ENCODE measurements at places on chromosomes 12 and 14. TPM values are rescaled to one million over a fixed set of nuclear protein-coding genes. Genes with fewer than 3 reads are reported as not detected.

Gene AVPR1A
- not detected for total RNA-seq

GRCh38 chr12:99154216-99154982, 493.2 kb upstream of the GARIN6 start:
- no peak for DNase-seq
- H3K27ac ChIP-seq: no peak overlapping the region
- H3K4me3 ChIP-seq: no peak overlapping the region
- H3K36me3 ChIP-seq: no peaks in the 10 kb centered on the region
- H3K27me3 ChIP-seq: no peaks in the 10 kb centered on the region
- H3K4me1 ChIP-seq: peaks cover 25% of the 10 kb centered on the region

DNA sequence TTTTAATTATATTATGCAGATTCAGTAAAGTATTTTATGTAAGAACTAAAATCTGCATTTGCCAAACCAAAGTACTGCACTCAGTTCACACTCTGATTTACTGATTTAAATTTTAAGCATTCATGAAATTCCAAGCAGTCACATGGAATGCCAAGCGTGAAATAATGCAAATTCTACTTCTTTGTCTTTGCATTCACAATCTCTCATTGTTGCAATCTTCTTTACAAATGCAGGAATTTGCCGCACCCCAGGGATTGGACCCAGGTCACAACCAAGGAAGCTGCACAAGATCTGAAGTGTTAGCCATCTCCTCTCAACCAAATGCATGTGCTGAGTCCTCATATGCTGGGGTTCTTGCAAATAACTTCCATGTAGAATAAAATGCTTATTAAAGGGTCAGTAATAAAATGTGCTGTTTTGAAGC, 71.9 kb downstream of the TUNAR start:
- no peaks in the 10 kb centered on the region for H3K4me1 ChIP-seq
- H3K27me3 ChIP-seq: no peaks in the 10 kb centered on the region
- no peak overlapping the region for H3K27ac ChIP-seq

Gene OVCH1
- total RNA-seq: not detected

- H3K4me1 ChIP-seq: no peaks in the 10 kb centered on the region
- DNase-seq: no peak
- H3K27ac ChIP-seq: no peak overlapping the region
These were observed 60.6 kb upstream of the DIO3 start for GRCh38 chr14:101500681-101501080.

Gene RNASE4
- total RNA-seq: 0.54 TPM

DNA sequence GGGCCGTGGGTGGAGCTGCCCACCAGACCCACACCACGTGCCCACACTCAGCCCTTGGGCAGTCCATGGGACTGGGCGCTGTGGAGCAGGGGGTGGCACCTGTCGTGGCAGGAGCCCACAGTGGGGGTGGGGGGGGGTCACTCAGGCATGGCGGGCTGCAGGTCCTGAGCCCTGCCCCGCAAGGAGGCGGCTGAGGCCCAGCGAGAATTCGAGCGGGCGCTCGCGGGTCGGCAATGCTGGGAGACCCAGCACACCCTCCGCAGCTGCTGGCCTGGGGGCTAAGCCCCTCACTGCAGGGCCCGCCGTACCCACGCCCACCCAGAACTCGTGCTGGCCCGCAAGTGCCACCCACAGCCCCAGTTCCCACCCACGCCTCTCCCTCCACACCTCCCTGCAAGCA, 132.6 kb upstream of the GARIN2 start:
- no peaks in the 10 kb centered on the region for H3K36me3 ChIP-seq
- no peak overlapping the region for H3K27ac ChIP-seq
- DNase-seq: no peak
- no peaks in the 10 kb centered on the region for H3K4me1 ChIP-seq
- H3K4me3 ChIP-seq: no peak overlapping the region

DNA sequence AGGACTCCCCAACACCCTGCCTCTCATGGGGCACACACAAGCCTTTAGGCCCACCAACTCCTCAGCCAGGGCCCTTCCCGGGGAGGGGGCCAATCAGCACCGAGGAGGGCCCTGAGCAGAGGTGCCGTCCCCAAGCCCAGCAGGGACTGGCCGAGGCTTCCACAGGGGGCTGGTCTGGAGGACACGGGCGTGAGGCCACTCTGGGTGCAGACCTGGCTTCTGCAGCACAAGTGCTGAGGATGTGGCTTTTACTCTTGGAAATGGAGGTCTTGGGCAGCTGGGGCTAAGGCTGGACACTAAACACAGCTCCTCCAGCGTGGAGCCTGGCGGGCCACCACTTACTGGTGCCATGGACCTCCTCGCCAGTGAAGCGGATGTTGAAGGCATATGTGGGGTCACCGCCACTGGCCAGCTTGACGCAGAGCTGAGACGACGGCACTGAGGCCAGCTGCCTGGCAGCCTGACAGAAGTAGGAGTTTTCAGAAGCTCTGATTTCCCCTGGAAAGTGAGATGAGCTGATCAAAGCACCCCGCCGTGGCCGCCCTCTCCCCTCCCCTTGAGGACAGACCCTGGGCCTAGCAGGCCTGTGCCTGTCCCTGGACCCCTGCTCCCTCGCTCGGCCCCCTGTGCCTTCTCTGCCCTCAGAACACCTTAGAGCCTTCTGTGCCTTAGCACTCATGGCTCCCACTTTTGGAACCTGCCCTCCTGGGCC, 44.0 kb downstream of the TRAFD1 start:
- DNase-seq: no peak
- no peaks in the 10 kb centered on the region for H3K4me1 ChIP-seq
- no peaks in the 10 kb centered on the region for H3K36me3 ChIP-seq
- H3K27ac ChIP-seq: no peak overlapping the region
- H3K4me3 ChIP-seq: no peak overlapping the region

Gene TMCC3
- total RNA-seq: 0.82 TPM

GRCh38 chr12:60042835-60043234, 447.0 kb downstream of the SLC16A7 start:
- H3K4me1 ChIP-seq: no peaks in the 10 kb centered on the region
- DNase-seq: no peak
- H3K36me3 ChIP-seq: no peaks in the 10 kb centered on the region
- no peaks in the 10 kb centered on the region for H3K27me3 ChIP-seq

- peaks cover 40% of the 10 kb centered on the region for H3K4me1 ChIP-seq
- no peak overlapping the region for H3K4me3 ChIP-seq
- no peaks in the 10 kb centered on the region for H3K27me3 ChIP-seq
- H3K36me3 ChIP-seq: no peaks in the 10 kb centered on the region
- peak; percentile 33 for DNase-seq
These were observed 1.3 kb upstream of the CACNA2D4 start for GRCh38 chr12:1919763-1920162.

Gene LRIG3
- total RNA-seq: not detected

Gene CLEC1A
- total RNA-seq: not detected

DNA sequence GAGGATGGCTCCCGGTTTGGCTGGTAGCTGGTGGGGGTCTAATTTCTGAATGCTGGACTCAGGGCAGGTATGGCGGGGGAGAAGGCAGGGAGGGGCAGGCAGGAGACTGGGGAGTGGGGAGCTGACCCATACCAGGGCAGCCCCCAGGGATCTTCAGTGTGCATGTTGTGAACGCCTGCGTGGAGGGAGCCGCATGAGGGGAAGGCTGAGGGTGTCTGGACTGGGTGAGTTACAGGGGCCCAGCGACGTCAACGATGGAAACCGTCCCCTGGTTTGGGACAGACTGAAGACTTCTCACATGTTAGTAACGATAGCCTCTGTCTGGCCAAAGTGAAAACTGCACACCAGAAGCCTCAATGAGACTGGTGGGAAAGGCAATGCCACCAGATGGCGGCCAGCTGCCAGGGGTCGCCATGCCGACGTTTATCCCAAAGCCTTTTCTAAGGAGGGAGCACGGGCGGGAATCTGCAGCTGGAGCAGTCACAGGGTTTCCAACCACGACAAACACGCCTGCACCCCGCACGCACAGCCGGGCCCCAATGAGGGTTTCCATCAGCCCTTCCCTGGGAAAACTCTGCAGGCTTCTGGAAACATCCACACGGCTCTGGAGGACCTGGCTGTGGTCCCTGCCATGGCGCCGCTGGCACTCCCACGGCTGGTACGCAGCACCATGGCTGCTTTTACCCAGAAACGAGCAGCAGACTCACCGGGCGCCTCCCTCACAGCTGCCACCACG, 14.0 kb downstream of the PGAM5 start:
- H3K27ac ChIP-seq: no peak overlapping the region
- H3K36me3 ChIP-seq: peaks cover 24% of the 10 kb centered on the region
- no peak for DNase-seq
- no peaks in the 10 kb centered on the region for H3K4me1 ChIP-seq

- no peak overlapping the region for H3K27ac ChIP-seq
- no peaks in the 10 kb centered on the region for H3K36me3 ChIP-seq
- H3K4me3 ChIP-seq: no peak overlapping the region
- no peaks in the 10 kb centered on the region for H3K27me3 ChIP-seq
These were observed 187.6 kb upstream of the C14orf180 start for GRCh38 chr14:104392001-104392395.

Gene YEATS4
- 76.5 TPM for total RNA-seq

- H3K36me3 ChIP-seq: 0 out of 2 replicates have a peak, but pooled peaks cover 5% of the 10 kb centered on the region
- DNase-seq: peak; percentile 83
- H3K4me1 ChIP-seq: peaks cover 52% of the 10 kb centered on the region
- no peaks in the 10 kb centered on the region for H3K27me3 ChIP-seq
- H3K27ac ChIP-seq: peak overlapping the region; percentile 83
- H3K4me3 ChIP-seq: no peak overlapping the region
These were observed 18.7 kb downstream of the RCOR1 start for GRCh38 chr14:102610968-102611811.

Gene PTCSC3
- total RNA-seq: not detected

DNA sequence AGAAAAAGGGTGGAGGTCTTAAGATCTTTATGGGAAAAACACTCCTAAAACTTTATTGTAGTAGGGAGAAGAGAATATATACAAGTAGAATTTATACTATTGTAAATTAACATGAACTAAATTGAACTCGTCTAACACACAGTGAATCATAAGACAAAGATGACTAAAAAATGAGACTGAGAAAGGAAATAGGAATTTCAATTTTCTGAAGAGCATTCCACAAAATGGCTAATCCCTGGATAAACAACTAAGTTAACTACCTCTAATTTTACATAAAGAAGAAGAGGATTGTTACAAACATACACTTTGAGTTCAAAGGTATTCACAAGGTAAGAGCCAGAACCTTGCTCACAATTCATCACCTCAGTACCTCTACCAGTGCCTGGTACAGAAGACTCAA, 2.0 kb downstream of the MAP4K5 start:
- DNase-seq: no peak
- H3K27me3 ChIP-seq: no peaks in the 10 kb centered on the region
- H3K27ac ChIP-seq: peak overlapping the region; percentile 48
- peaks cover 9% of the 10 kb centered on the region for H3K36me3 ChIP-seq

Gene PRIMA1
- not detected for total RNA-seq

Gene NEUROD4
- not detected for total RNA-seq

Gene MGP
- total RNA-seq: not detected

DNA sequence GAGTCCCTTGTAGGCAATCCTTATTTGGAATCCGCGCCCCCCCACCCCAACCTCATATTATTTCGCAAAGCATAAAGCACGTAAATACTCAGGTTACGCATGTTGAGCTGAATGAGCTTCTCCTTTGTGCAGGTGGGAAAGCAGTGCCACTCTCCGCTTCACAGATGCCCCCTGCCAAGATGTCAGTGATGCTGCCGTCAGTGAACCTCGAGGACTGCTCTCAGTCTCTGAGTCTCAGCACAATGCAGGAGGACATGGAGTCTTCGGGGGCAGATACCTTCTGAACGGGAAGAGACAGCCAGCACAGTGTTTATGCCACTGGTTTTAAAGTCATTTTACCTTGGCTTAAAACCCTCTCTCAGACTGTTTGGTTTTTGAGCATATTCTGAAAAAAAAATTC, 90.1 kb upstream of the DACT1 start:
- no peaks in the 10 kb centered on the region for H3K36me3 ChIP-seq
- no peak overlapping the region for H3K4me3 ChIP-seq
- no peak overlapping the region for H3K27ac ChIP-seq

DNA sequence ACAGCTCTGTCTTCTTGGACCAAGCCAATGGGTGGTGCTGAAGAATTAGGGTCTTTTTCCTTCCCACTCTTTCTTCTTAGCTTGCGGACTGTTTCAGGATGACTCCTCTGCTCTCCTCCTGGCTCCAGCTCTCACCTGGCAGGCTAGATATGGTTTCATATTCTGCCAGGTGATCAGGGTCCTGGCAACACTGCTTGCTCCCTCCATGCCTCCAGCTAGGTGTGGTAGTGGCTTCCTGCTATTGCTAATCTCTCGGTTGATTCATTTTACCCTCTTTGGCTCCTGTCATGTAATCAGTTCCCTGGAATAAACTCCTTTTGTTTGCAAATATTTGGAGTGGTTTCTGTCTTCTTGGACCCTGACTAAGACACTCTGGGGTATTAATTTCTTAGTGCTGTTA, 4.3 kb upstream of the GZMH start:
- no peak overlapping the region for H3K27ac ChIP-seq
- H3K4me1 ChIP-seq: no peaks in the 10 kb centered on the region
- DNase-seq: no peak
- no peak overlapping the region for H3K4me3 ChIP-seq

DNA sequence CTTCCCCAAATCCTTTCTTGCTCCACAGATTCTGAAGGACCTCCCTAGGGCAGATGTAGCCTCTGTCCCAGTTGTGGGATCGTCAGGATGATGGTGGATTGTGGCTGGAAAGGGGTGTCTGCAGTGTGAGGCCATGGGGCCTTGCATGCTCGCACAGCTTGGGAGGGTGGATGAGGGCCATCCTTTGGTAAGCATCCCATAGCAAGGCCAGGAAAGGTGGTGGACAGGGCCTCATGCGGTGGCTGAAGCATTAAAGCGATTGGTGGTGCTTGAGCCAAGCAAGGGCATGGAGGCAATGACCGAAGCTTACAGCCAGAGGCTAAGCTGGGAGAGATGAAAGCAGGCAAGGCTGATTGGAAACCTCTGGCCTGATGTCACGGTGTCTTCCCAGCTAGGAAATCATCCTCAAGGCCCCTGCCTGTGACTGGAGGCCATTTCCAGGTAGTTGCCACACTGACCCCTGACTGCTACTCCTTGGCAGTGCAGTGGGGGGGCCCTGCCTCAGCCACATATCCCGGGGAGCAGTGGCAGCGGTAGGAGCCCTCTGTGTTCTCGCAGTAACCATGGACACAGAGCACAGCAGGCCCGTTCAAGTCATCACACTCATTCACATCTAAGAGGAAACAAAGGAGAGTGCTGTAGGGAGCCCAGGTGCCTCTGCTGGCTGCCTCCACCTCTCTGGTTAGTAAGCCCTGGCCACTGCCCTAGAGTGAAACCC, 7.0 kb downstream of the ISCA2 start:
- DNase-seq: no peak
- H3K27me3 ChIP-seq: no peaks in the 10 kb centered on the region
- H3K4me3 ChIP-seq: no peak overlapping the region
- H3K4me1 ChIP-seq: peaks cover under 1% of the 10 kb centered on the region
- no peak overlapping the region for H3K27ac ChIP-seq

DNA sequence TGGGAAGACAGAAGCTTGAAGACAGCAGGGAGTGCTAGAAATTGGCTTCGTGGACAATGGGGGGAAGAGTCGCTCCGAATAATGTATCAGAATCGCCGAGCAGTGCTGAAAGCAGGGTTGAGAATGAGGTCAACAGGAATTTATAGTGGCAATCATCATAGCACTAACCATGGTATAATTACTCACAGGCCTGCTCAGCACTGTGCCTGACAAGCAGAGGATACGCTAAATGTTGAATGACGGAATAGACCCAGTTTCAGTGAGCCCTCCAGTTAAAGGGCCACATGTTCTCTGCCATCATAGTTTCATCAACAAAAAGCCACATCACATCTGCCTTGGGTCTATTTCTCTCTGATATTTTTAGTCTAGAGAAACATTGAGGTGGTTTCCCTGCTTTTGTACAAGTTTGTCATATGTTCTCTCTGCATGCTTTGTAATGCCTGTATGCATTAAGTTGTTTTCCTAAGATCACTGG, 130.3 kb upstream of the EGLN3 start:
- no peaks in the 10 kb centered on the region for H3K36me3 ChIP-seq
- no peak for DNase-seq
- no peaks in the 10 kb centered on the region for H3K4me1 ChIP-seq
- no peaks in the 10 kb centered on the region for H3K27me3 ChIP-seq
- H3K27ac ChIP-seq: no peak overlapping the region
